Stimulated activated naive CD4-positive, alpha-beta T cell treated with Interleukin-2 at 50 U/mL for 16 hours (primary cell): ENCODE measurements at places on chromosomes 12 and 14.

DNA sequence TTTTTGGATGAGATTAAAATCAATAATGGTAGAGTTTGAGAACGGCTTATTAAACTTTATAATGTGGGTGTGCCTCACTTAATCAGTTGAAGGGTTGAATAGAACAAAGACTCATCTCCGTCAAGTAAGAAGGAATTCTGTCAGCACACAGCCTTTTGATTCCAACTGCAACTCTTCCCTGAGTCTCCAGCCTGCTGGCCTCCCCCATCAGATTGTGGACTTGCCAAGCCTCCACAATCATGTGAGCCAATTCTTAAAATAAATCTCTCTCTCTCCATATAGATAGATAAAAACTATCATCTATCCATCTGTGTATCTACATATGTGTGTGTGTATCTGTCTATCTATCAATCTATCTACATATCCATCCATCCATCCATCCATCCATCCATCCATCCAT, 127.4 kb upstream of the BTG1 start:
- no peak for DNase-seq

DNA sequence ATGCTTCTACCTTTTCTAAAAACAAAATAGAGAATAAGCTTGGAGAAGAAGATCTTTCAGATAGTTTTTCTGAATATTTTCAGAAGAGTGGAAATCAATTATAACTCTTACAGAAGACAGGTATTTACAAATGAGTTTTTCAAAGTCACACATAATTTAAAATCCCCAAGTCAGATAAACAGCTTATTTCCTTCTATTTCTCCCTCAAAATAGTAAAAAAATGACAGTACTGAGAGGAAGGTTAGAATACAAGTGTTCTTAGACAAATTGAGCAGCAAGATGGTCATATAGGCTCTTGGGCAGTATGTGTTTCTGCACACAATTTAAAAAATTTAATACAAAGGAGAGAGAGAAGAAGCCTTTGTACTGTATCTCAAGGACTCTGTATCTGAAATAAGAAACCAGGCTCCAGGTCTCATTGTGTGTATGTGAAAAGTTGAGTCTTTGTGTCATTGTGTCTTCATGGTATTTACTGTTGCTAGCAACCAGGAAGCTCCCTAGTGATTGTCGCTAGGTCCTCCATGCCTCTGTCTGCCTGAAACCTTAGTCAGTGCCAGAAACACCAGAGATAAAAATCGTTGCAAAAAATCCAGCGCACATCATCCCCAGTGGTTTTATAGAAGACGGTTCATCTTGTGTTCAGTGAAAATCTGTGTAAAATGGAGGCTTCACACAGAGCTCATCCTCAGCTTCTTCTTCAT, 12.9 kb upstream of the TUBA1A start:
- no peak for DNase-seq

GRCh38 chr12:33531261-33531660, 91.6 kb upstream of the SYT10 start:
- DNase-seq, result no peak

DNA sequence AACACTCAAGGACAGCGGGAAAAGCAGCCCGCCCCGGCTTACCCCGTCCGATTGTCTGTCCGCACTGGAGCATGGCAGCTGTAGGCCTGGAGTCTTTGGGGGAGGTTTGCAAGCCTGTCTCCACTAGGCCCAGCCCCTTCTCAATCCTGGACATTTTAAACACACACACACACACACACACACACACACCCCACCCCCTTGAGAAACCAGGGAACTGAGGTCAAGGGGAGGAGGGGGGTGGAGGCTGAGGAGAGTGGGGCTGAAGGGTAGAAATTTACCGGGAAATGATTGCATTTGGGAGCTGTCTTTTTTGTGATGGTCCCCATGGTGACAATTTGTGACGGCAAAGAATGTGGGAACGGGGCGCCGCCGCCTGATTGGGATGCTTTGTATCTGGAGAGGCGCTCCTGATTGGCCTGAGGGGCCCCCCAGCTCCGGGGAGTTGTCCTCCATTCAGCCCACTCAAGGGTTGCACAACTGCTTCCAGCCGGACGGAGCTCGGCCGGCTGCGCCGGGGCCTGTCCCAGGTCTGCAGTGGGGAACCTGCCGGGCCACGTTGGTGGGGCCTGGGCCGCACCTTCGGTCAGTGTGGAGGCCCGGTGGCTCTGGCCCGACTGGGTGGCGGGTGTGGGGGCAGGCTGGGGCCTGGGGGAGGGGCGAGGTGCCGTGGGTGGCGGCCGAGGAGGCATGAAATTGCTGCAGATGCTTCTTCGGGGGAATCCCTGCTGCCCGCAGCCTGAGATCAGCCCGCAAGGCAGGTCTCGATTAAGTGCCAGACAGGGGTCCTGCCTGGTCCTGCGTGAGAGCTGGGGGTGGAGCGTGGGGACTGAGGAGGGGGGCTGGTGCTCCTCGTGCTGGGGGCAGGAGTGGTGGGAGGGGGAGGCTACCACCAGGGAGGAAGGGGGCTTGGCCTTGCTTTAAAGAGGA, at the start of gene FAM181A:
FAM181A (plus strand) TSS at position 472 of the 927 bp plus-strand sequence. CDS start 942 bp downstream, outside the sequence.
- DNase-seq, result no peak

- no peak for DNase-seq
Measured at GRCh38 chr12:6730169-6730568, 6.3 kb downstream of the COPS7A start.

GRCh38 chr12:4918950-4919660, 9.4 kb downstream of the KCNA1 start:
- no peak for DNase-seq

GRCh38 chr12:13038491-13039161, 5.6 kb upstream of the FAM234B start:
- DNase-seq, result no peak

DNA sequence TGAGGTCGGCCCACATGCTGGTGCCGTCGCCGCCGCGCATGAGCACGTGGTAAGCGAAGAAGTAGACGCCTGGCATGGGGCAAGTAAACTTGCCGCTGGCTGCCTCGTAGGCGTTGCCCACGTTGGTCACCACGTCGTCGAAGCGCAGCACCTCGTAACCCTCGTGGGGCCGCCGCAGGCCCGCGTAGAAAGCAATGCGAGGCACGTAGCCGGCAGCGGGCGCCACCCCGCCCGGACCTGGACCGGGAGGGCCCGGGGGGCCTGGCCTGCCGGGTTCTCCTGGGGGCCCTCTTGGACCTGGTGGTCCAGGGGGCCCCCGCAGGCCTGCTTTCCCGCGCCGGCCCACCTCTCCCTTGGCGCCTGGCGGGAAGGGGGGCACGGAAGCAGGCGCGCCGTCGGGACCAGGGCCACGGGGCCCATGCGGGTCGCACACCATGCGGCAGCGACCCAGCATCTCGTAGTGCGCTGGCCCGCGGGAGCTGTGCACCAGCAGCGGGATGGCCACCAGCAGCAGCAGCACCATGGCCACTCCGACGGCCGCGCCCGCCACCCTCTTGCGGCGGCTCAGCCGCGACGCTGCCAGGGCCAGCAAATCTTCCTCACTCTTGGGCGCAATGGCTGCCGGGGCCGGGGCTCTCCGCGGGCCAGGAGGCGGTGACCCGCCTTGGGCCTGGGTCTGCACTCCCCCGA, 888 bp downstream of the C1QL4 start:
- no peak for DNase-seq

GRCh38 chr14:42671636-42672035, 1065.0 kb downstream of the LRFN5 start:
- no peak for DNase-seq

DNA sequence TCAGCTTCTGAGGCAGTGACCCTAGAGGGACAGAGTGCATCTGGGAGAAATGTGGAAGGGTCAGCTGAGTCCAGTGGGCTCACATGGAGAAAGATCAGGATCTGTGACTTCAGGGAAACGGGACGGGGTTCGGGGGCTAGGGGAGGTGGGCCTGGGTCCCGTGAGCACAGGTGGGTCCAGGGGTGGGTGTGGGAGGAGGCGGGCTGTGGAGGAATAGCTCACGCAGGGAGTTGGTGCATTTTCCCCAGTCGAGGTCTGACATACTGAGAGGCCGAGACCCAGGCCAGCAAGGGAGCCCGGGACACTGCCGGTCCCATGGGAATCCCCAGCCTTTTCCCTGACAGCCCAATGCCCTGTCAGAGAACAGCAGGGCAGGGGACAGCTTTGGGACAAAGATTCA, 93.1 kb downstream of the TNFAIP2 start:
- DNase-seq, result no peak

DNA sequence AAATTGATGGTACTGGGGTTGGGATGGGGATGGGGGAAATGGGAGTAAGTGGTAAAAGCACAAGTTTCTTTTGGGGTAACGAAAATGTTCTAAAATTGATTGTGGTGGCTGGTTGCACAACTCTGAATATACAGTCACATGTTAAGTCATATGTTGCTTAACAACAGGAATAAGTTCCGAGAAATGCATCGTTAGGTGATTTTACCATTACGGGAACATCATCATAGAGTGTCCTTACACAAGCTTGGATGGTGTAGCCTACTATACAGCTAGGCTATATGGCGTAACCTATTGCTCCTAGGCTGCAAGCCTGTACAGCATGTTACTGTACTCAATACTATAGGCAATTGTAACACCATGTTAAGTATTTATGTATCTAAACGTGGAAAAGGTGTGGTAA, 31.0 kb downstream of the ITGA7 start:
- no peak for DNase-seq

- DNase-seq, result no peak
Measured at GRCh38 chr12:131085816-131086591, 132.3 kb downstream of the ADGRD1 start.

GRCh38 chr14:99123208-99123870, 148.7 kb downstream of the BCL11B start:
- no peak for DNase-seq

DNA sequence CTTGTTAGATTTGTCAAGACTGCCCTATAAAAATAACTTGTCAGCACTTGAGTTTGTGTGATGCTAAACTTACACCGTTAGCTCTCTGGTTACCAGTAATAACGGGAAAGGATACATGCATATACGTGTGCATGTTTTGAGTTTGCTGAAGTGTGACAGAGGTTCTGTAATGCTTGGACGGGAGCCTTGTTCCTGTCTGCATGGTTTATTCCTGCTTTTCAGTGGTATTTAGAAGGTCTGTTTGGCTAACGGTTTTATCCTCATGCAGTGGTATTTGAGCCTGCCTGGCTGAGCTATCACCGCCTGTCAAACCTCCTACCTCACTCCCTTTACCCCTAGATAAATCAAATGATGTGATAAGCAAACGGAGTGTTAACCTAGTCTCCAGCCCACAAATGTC, 305.6 kb downstream of the GALC start:
- no peak for DNase-seq

- DNase-seq, result no peak
Measured at GRCh38 chr12:70638639-70639360, 1.6 kb upstream of the PTPRB start.

DNA sequence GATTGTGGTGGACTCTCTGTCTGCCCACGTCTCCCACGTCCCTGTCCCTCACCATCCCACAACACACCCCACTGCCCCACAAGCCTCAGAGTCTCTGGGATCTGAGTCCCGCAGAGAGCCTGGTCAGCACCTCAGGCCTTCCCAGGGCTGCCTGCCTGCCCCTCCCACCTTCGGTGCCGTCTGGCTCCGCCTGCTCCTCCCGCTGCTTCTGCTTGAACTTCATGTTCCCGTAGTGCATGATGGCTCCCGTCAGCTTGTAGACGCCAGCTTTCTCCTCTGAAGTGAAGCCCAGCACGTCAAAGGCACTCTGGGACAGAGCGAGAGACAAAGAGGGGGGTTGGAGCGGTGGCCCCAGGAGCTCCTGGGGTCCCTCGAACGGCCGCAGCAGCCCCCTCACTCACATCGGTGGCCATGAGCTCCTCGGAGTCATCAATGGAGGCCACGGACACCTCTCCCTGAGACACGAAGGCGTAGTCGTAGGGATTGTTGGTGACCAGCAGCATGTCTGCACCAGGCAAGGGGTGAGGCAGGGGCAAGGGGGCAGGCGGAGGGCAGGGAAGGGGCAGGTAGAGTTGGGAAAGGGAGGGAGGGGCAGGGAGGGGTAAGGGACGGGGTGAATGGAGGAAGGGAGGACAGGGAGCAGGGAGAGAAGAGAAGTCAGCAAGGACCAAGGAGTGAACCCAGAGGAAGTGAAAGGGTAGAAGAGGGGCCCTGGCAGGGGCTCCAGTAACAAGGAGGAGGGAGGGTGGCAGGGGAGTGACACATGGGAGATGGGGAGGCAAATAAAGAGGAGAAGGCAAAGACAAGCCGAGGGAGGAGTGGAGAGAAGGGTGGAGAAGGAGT, 5.6 kb downstream of the MYH6 start:
- no peak for DNase-seq

DNA sequence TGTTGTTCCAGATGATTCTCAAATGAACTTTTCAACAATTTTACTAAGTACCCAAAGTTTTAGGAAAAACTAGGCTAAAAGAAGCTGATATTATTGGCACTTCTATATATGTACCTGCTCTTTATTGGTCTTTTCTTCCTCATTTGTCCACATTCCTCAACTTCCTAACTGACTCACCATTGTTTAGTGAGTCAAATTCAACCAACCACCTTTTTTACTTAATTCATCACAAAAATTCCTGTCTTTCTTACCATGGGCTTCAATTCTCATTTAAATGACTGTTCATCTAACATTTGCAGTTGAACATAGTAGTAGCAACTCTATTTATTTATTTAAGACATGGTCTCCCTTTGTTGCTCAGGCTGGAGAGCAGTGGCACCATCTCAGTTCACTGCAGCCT, 47.6 kb upstream of the SLC2A13 start:
- no peak for DNase-seq

DNA sequence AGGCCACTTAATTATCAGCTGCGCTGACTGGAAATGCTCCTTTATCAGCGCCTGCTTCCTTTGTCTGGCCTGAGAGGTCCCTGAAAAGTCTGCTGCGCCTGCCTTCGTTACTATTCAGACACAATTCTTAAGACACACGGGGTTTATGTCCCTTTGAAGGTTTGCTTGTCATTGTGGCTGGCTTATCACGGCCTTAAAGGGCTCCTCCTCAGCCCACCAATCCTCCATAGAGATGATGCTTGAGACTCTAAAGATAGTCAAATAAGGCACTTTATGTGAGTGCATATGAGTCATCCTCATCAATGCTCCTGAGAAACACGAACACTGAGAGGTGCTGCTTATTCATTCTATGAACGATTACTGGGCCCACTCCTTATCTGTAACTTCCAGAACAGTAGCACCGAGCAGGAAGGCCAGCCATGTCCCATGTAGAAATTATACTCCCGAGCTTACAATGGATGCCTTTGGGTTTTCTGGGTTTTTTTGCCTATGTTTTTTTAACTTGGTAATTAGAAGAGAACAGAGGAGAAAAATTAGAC, 1268.2 kb upstream of the TMEM132C start:
- DNase-seq, result no peak

GRCh38 chr14:36222337-36222736, 45.8 kb upstream of the PTCSC3 start:
- no peak for DNase-seq

DNA sequence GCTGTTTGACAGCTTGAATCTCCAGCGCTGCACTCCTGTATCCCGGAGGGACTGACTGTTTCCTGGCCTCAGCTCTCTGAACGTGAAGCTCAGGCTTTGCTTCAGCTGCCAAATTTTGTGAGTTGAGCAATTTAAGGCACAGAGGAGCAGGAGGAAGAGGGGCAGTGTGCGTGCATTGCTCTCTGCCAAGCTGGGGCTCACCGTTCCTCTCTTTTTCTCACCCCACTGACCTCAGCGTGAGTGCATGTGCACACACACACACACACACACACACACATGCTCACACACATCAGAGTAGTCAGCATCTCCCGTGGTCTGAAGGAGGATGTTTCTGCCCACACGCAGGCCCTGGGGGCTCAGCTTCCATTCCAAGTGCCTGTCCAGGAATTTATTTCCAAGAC, 27.8 kb upstream of the BDKRB2 start:
- DNase-seq, result no peak

GRCh38 chr12:78185109-78185508, 354.4 kb downstream of the NAV3 start:
- no peak for DNase-seq
